ENCODE measurements at places on chromosomes 6 and 20.

- no peak for DNase-seq
Observed at GRCh38 chr6:41256383-41256782, 28.2 kb downstream of the TREML4 start.

DNA sequence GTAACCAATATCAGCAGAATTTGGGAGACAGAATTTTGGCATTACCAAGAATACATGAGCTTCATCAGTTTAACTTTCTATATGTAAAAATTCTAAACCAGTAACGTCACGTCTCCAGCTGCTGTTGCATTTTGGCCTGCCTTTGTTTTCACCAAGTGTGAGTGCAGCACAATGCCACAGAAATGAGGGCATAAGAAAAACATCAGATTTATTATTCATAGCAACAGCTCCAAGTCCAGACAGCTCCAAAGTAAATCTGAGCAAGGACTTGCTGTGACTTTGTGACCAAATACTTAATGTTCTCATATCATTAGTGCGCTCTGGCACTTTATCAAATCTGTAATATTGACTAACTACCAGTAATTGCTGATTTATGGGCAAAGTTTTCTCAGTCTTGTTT is 11.0 kb upstream of the FBXL4 start:
- no peak for DNase-seq

DNA sequence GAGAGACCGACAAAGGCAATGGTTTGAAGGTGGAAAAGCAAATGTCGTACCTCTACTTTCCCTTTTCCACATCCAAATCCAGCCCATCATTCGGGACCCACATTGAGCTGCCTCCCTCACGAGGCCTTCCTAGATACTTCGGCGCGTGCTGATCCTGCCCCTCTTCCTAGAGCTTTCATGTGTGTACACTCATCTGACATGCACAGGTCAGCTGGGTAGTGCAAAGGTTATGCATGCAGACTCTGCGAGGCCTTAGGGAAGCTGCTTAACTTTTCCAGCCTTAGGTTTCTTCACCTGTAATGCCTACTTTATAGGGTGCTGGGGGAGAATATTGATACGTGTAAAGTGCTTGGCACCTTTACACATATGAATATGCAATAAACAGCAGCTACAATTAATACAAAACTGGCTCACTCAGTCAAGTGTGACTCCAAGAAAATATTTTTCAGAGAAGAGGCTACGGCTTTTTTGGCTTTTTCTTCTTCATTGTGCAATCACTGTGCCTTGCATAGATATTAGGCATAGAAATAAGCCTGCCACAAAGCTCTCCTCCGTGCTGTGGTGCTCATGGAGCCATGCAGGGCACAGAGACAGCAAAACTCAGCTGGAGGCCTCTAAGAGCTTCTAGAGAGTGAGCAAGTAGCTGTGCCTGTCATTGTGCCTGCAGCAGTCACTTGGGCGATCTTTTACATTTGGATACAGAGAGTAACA is 3.6 kb upstream of the MANBAL start:
- no peak for DNase-seq

DNA sequence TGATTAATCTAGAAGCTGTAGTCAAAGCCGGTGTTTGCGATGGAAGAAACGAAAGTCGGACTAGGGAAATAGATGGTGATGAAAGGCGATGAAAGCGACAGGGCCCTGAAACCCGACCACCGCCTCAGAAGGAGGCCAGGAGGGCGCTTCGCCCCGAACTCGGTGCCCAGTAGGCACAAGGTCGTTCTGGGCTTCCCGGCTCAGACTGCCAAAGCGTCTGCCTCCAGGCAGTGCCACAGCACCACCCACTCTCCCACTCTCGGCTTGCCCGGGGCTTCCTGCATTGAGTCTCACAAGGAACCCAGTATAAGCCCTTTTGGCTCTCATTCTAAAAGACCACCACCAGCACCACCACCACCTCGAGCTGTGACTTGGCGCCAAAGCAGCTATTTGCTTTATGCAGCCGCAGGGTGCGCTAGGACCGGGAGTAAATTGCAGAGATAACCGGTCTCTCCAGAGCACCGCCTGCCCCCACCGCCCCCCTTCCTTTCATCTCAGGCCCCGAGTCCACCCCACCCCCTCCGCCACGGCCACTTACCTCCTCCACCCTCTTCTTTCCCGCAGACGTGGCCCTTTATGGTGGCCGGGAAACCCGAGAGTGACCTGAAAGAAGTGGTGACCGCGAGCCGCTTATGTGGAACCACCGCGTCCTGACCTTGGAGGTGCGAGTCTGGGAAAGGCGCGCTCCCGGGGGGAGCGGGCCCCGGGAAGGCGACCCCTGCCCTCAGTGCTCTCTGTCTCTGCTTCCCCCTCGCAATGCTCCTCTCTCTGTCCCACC is 2.4 kb downstream of the TCF21 start:
- no peak for DNase-seq

GRCh38 chr6:102736941-102737368 is 1343.4 kb downstream of the GRIK2 start:
- no peak for DNase-seq

- DNase-seq: no peak
Observed at GRCh38 chr6:110033101-110033500, 55.0 kb downstream of the GPR6 start.

DNA sequence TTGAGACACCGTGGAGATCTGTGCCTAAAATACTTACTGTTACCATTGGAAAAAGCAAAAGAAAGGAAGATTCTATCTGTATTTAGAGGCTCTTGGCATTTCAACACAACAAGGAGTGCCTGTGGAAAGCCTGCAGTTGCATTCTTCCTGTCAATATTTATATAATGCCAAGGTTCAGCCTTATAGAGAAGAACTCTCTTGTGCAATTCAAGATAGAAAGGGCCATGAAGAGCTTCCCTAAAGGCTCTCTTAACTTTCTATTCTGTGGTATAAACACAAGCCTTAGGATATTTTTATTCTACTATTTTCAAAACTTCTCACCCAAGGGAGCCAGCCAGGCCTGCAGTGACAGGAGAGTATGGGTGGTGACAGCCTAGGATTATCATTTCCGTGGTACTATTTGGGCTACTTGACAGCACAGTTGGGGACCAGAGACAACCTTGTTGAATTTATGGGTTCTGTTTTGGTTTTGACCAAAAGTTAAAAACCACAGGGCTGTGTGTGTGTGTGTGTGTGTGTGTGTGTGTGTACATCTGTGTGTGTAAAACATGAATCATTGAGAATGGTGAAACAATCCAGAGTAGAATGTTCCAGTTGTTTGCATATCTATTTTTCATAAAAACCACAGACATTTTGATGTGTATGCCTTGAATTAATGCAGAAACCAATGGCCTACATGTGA is 700.9 kb upstream of the SLC35B3 start:
- no peak for DNase-seq

- DNase-seq: no peak
Observed at GRCh38 chr6:139354189-139354588, 20.3 kb downstream of the CITED2 start.

DNA sequence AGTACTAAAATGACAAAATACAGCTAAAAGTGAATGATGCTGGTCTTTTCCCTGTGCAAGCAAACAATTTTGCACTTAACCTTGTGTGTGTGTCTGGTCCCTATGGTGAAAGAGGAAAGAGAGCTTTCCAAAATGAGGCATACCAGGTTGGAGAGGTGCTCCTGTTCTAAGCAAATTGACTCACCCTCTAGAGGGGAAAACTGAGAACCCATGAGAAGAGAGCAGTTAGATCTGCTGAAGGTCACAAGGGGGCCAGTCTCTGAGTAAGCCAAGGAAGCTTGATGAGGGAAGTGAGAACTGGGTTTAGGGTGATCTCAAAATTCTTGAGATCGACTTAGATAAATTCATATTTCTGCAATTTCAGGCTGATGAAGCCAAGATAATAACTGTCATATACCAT is 157.5 kb upstream of the TBX18 start:
- DNase-seq: no peak

DNA sequence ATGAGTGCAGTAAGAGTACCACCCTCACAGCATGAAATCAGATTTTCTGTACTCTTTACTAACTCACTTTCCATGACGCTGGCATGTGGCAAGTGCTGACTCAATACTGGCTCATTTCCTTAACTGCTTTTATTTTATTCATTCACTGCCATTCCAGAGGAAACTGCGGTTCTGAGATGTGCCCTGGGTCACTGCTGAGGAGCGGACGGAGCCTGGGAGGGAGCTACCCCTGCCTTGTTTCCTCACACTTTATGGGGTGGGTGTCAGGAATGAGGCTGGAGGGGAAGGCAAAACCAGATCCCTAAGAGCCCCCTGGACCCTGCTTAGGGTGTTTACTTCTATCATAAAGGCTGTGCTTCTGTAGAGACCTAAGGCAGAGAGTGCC is 14.4 kb downstream of the NT5E start:
- DNase-seq: no peak

DNA sequence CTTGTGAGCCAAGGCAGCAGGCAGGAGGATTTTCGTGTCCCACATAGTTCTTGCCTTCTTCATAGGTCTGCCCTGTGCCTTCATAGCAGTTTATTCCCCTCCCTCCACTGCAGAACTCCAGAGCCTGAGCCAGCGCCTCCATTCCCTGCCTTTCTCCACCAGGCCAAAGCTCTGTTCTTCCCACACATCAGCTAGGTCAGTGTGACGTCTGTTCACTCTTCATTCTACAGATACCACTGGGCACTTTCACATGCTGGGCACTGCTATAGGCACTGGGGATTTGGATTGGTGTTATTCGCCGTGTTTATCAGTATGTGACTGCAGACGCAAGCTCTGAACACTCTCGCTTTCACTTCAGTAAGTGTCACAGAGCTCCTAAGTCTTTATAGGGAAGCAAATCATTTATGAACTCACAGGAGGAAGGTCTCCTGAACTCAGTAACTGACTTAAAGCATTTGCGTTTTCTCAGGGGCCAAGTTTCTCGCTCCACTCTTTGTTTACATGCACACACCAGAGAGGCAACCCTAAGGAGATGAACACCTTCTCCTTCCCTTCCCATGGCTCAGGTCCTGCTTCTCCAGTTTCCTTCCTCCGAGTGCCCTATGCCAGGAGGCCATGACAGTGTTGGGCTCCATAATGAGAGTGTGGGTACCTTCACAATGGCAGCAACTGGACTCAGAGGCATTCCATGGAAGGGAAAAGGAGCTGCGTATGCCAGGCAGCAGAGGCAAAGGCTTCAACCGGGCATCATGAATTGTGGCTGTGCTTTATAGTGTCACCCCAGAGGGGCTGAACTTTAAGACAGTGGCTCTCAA is 6.3 kb upstream of the APMAP start:
- no peak for DNase-seq

- DNase-seq: no peak
Observed at GRCh38 chr20:63848003-63848911, 13.0 kb upstream of the ABHD16B start.

Measured in NCI-H2081 treated with DMSO at 0.1 percent for 48 hours (cell line).